ENCODE measurements at places on chromosomes 1 and 21.

DNA sequence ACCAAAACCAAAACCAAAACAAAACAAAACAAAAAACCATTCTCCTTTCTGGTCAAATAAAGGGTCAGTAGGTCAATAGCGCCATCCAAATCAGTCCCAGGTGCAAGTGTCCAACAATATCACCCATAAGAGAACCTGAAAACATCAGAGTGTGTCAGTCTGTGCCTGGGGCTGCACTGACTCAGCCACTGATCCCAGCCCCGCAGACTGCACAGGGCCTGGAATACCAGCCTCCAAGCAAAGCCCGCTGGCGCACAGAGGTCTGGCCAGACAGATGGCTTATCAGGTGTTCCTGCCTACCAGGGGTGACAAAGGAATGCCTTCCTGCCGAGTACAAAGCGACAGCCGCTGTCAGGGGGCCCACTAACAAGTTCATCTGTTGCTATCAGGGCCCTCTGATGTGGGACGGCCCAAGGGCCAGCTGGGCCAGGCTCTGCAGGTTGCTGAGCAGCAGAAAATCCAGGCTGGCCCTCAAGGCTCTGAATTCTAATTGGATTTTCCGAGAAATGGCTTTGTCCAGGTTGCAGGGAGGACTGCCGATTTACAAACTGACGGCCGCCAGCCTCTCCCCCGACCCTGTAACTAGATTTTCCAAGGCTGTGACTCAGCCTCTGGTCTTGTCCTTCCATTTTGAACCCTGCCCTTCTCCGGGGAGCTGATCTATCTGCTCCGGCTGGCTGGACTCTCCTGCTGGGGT is 13.7 kb upstream of the TMEM51 start:
- DNase-seq, result peak; percentile 97

DNA sequence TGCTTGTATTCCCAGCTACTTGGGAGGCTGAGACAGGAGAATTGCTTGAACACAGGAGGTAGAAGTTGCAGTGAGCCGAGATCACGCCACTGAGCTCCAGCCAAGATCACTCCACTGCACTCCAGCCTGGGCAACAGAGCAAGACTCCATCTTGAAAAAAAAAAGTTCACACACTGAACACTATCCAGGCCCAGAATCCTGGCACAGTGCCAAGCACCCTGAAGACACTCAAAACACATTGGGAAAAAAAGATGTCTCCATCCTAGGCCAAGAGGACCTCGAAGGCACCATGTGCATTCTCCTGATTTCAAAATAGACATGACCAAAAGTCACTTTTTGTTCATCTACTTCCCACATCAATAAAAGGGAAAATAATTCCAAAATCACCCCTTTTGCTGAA is 38.7 kb downstream of the SLC9A1 start:
- no peak for DNase-seq

DNA sequence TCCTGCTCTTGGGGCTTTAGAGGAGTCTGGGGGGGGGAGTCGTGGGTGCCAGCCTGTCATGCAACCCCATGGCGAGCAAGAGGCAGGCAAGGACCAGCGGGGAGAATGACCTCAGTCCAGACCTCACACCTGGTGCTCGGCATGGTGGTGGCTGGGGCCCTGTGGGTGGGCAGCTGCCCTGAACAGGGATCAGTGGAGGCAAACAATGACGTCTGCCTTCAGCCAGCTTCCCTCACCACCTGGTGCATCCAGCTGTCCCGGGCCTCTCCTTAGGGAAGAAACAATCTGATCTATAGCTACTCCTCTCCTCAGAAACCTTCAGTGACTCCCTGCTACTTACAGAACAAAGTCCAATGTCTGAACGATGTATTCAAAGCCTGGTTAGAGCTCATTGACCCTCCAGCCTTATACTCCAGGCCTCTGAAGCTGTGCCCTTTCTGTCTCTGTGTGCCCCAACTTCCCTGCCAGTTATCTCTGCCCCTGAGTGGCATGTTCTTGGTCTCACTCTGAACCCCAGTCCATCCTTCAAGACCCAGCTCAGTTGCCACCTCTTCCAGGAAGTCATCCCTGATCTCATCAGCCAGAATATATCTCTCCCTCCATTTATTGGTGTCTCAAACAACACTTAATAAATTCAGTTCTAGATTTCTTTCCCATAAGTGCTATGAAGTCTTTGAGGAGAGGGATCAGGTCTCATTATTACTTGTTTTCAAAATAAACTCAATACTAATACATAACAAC is 6.6 kb downstream of the PADI2 start:
- no peak for DNase-seq

GRCh38 chr1:87231703-87232367 is 96.8 kb upstream of the LMO4 start:
- DNase-seq, result no peak

DNA sequence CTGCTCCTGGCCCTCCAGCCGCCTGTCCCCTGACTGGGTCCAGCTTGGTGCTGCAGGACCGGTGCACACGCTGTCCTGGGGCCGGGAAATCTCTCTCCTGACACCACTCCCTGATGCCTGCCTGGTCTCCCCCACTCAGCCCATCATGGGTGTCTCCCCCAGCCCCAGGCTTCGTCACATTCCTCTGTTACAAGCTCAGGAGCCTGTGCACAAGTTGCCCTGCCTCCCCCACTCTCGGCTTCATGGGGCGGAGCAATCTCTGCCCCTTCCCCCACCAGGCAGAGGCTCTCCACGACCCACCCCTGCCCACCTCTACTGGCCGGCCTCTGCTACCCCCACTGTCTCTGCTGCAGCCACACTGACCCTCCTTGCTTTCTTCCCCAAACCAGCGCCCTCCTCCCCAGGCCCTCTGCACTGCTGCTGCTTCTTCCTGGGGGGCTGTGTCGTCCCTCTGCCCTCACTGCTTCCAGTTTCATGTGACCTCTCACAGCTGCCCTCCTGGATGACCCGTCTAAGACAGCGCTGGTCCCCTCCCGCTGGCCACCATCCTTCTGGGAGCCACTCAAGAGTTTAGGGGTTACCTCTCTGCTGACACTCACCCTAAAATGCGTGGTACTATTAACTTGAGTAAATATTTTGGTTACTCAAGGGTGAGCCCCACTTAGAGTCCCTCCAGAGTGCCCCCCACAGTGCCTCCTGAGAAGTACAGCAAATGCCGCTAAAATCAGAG is 5.7 kb upstream of the RIPK4 start:
- no peak for DNase-seq

- peak; percentile 9 for DNase-seq
Measured at GRCh38 chr1:74343216-74343615, 108.0 kb downstream of the TNNI3K start.

GRCh38 chr1:24179251-24179840 is 7.7 kb downstream of the IFNLR1 start:
- DNase-seq, result no peak

DNA sequence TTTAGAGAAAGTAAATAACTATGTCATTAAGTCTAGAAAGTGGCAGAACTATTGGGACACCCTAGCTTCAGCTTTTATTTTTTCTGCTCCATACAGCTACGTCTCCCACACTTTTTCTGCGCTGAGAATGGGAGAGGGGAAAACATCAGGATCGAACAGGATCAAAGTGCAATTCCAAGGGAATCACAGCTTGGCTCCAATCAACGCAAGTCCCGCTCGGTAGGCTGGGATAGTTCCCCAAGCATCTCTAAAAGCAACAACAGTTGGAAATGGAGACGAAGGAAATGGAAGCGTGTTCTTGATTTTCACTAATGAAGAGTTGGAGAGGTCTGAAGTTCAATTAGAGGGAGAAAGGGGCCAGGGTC is 536 bp downstream of the HMGCL start:
- no peak for DNase-seq

DNA sequence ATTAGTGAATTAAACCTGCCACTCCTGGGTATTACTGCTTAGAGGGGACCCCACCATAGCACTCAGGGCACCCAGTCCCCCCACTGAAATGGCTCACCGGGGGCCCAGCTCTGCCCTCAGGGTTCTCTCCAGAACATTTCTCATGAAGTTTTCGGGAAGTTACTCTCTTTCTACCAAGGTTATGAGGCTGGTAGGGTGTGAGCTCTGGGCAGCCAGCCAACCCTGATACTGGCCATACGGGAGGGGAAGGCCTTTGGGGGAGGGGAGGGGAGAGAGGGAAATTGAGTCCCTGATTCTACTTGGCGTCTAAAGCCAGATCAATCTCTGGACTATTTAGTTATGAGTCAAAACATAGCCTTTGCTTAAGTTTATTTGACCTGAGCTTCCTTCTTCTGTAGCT is 12.9 kb upstream of the PDE9A start:
- DNase-seq, result no peak

- no peak for DNase-seq
Measured at GRCh38 chr1:164417016-164417704, 141.8 kb upstream of the PBX1 start.

GRCh38 chr1:23421753-23422240 is 2.8 kb downstream of the TCEA3 start:
- DNase-seq, result no peak

- no peak for DNase-seq
Measured at GRCh38 chr1:186757851-186758250, 70.9 kb upstream of the PLA2G4A start.

DNA sequence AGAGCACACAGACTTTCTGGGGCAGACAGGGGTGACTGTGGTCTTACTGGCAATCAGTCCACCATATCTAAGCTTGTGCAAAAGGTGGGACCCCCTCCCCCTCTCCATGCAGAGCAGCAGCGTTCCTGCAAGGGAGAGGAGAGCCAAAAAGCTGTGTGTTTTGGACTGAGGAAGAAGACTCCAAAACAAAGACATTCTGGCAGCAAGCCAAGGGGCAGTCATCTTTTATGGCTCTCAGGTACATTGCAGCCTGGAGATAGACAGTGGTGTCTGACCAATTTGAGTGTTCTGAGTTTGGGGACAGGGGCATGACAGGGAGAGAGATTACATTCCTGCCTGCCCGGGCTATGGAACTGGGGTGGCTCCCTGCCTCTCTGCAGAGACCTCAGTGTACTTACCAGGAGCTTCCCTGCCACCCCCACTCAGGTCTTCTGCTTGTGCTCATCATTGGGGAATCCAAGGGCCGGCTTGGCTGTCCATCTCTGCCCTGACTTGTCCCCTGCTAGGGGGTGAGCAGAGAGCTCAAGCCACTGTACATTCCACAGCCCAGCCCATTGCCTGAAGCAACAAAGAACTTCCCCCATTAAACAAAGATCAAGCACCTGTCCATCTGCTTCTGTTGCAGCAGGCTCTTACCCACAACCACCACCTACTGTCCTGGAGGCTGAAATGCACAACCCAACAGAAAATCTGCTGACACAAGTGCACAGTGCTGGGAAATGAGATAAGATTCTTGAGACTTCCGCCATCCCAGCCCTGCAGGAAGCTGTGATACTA is 131.1 kb downstream of the EVI5 start:
- no peak for DNase-seq

GRCh38 chr1:87121711-87122163 is 206.9 kb upstream of the LMO4 start:
- DNase-seq, result no peak

DNA sequence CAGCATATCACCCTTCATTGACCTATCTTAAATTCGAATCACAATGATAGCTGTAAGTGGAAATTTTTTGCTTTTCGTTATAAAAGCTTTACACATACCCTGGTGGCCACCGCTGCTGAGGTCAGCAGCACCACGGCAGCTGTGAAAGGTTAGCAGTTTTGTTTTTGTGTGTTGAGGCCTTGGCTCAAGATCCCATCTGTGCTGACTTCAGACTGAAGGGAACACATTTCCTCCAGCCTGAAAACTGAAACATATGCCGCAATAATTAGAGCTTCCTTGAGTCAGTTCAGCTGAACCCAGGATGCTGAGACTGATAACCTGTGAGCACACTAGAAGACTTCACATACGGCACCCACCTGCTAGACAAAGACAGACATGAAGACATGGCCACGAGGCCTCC is 103.0 kb downstream of the SMYD3 start:
- DNase-seq, result peak; percentile 84

- DNase-seq, result no peak
Measured at GRCh38 chr1:97603776-97604175, 317.1 kb downstream of the DPYD start.

GRCh38 chr1:162299018-162299417 is 77.6 kb downstream of the SPATA46 start:
- DNase-seq, result no peak

GRCh38 chr1:227136210-227136820 is 182.0 kb downstream of the CDC42BPA start:
- no peak for DNase-seq

DNA sequence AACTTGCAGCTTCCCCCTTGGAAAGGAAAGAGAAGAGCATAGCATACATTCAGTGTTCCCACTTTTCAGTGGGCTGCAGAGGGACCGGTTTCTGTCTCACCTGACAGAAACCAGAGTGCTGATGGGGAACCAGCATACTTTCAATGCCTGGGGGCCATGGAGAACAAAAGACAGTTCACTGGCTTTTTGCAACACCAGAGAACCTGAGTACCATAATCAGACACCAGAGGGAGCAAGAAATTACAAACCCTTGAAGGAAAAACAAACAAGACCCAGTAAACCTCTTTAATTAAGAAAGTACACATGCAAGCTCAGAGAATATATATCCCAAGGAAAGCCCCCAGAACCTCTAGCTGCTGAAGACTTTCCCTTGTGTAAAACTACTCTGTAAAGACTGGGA is 51.1 kb downstream of the CSMD2 start:
- DNase-seq, result no peak

- DNase-seq, result no peak
Measured at GRCh38 chr1:213268221-213268620, 217.2 kb downstream of the RPS6KC1 start.

DNA sequence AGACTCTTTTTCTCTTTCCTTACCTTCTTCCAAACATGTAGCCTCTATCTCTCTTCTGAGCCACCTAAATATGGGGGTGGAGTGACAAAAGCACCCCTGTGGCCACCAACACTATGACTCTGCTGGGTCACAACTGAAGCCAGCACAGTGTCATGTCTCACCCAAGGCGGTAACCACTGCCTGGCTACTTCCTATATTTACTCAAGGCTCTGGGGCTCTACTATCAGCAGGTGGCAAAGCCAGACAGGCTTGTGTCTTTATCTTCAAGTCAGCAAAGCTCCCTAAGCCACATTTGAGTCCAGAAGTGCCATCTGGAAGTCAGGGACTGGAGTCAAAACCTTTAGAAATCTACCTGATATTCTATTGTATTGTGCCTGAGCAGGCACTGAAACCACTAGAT is 1515.2 kb downstream of the PLA2G4A start:
- no peak for DNase-seq

- DNase-seq, result no peak
Measured at GRCh38 chr1:54221867-54222484, 22.0 kb downstream of the MRPL37 start.

GRCh38 chr21:43193651-43194302 is 25.0 kb downstream of the CRYAA start:
- no peak for DNase-seq

- no peak for DNase-seq
Measured at GRCh38 chr21:41928621-41929220, 25.1 kb downstream of the C2CD2 start.

GRCh38 chr1:58900396-58900795 is 116.5 kb upstream of the JUN start:
- no peak for DNase-seq

- peak; percentile 93 for DNase-seq
Measured at GRCh38 chr1:8822373-8823294, 5.2 kb upstream of the RERE start.
